Fibroblast of skin of scalp (primary cell): ENCODE measurements at places on chromosomes 5 and 9.

- peak; percentile 7 for DNase-seq
Measured at GRCh38 chr5:157828105-157828943, 30.6 kb downstream of the CLINT1 start.

- DNase-seq, result peak; percentile 66
Measured at GRCh38 chr5:44365345-44365744, 23.9 kb downstream of the FGF10 start.

GRCh38 chr5:125112196-125112595 lies 365.8 kb upstream of the ZNF608 start:
- DNase-seq, result peak; percentile 85

DNA sequence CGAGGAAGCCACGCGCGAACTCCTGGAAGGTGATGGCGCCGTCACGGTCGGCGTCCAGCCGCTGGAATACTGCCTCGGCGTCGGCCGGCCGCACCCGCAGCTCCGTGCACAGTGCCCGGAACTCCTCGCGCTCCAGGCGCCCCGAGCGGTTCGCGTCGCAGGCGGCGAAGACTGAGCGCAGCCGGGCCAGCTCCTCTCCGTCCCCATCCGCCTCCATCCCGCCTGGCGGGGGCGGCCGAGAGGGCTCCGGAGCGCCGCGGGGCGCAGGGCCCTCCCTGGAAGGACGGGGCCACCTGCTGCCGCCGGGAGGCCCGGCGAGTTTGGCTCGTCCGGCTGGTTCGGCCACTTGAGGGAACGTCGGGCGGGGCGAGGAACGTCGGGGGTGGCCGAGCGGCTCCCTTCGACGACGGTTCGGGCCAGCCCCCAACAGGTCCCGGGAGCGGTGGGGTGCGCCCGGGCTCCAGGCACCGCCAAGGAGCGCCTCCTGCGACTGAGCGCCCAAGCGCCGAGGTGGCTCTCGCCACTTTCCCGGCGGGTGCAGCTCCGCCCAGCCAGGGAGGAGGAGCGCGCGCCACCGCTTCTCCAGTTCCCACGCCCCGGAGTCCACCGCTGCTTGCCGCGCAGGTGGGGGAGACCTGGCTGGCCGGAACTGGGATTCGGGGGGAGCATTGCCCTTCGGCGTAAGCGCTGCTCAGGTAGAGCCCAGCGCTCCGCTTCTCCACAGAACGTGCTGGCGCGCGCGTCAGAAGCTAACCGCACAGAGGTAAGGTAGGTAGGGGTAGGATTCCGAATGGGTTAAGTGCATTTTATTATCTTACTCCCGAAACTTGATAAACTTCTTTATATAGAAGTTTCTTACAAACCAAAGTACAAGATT lies at the start of gene RASEF:
TSS of gene RASEF (minus strand) at position 492 of the 877 bp plus-strand sequence. CDS start at position 217, 275 bp downstream.
- peak; percentile 37 for DNase-seq
